ENCODE measurements at places on chromosomes 7 and 10. TPM values are rescaled to one million over a fixed set of nuclear protein-coding genes. Genes with fewer than 3 reads are reported as not detected.
A peak's percentile ranks its signal among the peaks of the same experiment; 100 is the strongest.

DNA sequence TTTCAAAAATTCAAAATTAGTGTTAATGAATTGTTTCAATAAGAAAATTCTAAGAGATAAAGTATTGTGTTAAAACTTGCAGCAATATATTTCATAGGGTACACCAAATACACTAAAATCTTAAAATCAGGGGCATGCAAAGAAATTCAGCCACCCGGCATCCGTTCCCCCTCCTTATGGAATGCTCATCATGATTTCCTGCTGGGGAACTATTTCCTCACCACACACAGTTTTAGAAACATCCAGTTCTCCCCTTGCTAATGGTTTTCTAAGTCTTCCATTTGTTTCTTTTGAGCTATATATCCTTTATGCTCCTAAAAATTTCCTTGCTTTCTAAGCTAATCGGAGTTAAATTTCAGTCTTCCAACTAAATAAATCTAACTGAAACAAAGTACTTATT is 60.7 kb downstream of the CHCHD3 start:
- DNase-seq: no peak

DNA sequence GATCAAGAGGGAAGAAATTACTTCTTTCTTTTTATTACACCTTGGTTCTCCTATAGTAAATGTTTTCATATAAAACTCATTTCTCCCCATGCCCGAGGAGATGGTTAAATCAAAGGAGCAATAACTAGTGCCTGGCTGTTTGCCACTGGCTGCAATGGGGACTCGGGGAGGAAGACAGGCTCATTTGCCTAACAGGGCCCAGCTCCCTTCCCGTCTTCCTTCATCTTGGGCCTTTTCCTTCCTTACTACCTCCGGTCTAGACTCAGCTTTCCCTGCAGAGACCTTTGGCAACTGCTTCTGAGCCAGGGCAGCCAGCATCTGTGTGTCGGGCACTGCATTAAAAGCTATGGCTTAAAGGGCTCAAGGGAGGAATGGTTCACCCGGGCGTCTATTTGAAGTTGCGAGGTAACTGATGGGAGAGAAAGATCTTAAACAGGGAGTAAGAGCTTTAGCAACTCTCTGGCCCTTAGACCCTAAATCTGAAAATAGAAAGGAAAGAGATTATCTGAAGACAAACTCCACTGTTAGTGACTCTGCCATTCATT is 63.5 kb downstream of the CALD1 start:
- DNase-seq: no peak

DNA sequence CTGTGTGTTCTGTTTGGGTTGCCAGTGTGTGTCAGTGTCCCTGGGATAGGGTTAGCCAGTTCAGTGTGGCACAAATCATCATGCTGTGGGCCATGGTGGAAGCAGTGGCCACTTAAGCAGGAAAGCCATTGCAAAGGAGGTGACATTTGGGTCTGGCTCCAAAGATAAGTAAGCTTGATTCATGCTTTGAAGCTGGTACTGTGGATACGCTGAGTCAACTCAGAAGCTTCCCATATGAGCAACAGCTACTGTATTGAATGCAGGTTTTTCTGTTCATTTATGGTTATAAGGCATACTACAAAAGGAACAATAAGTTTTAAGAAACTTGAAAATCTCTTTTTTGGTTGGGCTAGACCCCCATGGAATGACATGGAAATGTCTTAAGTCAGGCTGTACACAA is 143.1 kb downstream of the BMPER start:
- DNase-seq: no peak

- no peak for DNase-seq
Observed at GRCh38 chr10:20891338-20891714, 5.8 kb downstream of the NEBL start.

GRCh38 chr7:99111591-99111990 is 32.3 kb downstream of the SMURF1 start:
- no peak for DNase-seq

- no peak for DNase-seq
Observed at GRCh38 chr10:52316001-52316400, 1.9 kb downstream of the DKK1 start.

DNA sequence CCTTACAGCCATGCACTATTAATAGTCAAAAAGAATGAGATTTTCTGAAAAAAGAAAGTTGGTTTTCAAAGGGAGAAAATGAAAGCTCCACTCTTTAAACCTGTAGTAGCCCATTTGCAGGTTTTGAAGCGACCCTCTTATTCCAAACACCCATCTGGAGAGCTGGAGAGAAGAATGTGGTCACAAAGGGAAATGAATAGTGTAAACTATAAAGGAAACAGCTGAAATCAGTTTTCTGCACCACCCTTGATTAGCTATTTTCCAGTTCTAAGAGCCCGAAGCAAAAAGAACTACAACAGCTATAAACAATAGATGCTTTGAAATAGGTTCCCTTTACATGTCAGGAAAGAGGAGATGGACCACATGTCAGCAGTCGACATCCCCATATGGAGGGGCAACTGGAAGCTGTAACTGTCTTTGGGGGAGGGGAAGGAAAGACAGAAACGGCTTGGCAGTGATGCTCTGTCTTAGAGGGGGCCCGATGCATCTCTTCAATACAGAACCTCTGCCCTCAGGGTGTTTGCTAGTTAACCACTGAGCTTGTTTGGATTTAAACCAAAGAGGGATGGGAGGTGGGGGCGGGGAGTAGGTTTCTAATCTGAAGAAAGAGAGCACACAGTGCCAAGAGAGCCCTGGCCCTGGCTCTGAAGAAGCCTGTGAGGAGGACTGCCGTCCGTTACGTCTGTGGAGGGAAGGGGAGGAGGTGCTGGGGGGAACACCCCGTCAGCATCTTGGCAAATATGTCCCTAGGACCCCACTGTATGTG is 55.3 kb downstream of the CPVL start:
- DNase-seq: no peak

DNA sequence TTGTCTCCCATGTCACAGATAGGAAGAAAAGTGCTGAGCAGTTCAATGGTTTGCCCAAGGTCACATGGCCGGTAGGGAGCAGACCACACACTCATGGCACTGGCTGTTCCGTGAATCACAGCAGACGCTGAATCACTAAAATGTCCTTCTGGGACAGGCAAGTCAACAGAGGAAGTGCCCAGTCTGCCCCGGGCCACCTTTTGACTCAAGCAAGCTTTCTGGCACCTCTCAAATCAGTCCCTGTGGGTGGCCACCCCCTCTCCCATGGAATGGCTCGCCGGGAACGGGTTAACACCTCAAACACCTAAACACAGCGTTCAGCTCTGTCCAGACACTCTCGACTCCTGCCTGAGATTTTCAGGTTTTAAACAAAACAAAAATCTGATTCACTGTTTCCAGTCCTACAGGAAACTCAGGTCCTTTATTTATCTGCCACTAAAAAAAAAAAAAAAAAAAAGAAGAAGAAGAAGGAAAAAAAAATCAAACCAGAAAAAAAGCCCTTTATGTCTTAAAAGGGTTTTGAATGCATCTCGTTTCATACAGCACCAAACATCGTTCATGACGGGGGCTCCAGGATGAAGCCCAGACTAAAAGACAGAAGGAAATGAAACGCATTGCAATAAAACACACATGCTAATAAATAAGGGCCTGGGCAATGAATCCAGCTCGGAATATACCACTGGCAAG is 15.5 kb downstream of the CARD11 start:
- peak; percentile 17 for DNase-seq

DNA sequence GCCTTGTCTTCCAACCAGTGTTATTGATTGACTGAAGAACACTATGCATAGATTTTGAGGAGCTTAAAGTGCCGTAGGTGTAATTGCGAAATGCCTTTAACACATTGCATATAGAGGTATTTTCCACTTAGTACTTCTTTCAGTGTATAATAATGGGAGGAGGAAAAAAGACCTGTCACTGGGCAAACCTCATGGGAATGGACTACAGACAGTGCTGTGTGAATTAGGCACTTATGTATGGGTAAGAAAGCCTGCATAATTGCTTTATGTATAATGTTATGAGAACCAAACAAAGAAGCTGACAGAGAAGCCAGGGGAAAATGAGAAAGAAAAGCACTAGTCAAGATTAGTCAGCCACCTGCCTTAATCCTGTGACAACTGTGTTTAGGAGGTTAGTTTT is 12.4 kb upstream of the SCRN1 start:
- DNase-seq: no peak

DNA sequence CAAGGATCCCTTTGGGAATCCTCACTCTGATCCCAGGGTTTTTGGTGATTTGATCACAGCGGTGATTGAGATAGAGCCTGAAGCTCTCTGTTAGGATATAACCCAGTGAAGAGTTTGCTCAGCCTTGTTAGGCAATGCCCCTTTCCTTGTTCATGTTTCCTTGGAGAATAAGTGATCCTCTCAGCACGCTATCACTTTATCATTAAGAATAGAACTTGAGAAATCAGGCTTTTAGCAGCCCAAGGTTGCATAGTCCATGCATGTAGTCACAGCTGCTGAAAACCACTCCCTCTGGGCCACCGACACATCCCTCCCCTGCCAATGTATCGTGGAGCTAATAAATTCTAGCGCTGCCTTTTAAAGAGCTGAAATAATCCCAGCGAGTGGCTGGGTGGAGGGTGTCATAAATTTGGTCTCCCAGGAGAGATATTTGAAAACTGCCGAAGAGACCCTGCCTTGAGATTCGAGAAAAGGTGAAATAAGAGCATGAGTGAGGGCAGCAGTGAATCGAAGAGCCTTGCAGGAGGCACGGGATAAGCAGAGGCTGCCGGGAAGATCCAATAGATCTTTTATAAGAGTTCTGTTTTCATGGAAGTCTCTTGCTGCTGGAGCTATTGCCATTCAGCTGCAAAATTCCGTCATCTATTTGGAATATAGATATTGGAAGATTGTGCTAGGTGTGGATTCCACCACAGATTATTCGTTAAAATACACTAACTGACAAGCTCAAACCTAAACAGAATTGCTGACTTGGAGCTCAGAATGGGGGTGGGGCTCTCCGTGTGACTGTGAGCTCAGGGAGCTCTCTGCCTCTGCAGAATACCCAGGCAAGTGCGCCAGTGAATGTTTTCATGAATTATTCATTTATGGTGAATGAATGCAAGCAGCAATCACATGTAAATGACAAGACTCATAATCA is 249.8 kb downstream of the TRIL start:
- no peak for DNase-seq

DNA sequence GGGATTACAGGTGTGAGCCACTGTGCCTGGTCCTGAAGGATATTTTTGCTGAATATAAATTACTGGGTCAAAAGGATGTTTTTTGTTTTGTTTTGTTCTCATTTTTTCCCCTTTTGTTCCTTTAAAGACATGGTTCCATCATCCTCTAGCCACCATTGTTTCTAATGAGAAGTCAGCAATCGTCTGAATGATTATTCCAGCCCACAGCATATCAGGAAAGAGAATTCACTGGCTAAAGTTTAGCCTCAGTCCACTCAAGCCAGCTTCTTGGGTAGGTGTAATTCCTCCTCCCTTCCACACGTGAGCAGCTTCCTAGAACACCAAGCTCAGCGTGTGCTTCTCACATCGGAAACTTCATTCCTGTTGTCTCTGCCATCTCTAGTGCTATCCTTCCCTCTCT is 112.8 kb upstream of the INSIG1 start:
- no peak for DNase-seq

GRCh38 chr7:134836447-134836846 is 57.0 kb downstream of the CALD1 start:
- DNase-seq: no peak

- DNase-seq: no peak
Observed at GRCh38 chr10:30828164-30828563, 198.6 kb upstream of the LYZL2 start.

GRCh38 chr10:18500576-18500975 is 150.8 kb downstream of the NSUN6 start:
- no peak for DNase-seq

DNA sequence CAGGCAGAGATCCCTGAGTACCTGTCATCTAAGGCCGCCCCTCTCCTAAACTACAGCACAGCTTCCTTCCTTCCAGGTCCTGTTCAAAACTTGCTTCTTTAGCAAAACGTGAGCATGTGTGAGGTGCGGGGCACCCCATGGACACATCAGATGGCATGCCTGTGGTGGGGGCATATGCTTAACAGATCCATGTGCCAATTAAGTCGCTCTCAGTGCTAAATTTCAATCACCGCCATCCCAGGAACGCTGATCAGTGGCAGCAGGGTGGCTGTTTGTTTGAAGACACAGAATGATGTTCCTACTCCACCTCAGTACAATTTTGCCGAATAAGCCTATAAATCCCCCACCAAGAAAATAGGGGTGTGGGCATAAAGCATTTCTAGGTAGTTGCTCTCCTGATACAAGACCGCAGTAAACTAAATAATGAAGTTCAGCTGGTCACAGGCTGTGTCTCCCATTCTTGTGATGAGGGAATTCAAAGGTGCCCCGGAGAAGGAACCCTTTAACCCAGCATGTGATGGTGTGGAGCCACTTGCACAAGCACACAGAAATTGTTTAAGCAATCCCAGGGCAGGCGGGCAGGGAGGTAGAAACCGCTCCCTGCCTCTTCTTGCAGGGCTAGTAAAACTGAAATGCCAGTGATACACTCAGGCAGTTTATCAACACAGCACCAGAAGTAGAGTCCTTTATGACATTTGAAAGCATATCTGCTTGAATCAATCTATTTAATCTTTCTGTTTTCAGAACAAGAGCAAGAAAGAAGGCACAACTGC is 205.7 kb downstream of the SORCS1 start:
- DNase-seq: no peak

DNA sequence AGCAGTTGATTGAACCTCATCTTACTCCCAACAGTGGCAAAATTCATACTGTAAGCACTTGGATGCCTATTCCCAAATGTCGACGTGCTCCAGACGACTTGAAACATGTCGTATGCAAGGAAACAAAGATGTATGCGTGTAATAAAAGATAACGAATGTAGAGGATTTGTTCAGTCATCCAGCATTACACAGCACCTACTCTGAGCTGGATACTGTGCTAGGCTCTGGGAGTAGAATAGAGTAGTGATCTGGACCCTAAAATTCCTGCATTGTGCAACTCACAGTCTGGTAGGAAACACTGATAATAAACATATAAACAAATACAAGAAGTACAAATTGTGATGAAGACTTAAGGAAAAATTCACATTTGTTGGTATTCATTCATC is 5.6 kb upstream of the TBX20 start:
- no peak for DNase-seq

DNA sequence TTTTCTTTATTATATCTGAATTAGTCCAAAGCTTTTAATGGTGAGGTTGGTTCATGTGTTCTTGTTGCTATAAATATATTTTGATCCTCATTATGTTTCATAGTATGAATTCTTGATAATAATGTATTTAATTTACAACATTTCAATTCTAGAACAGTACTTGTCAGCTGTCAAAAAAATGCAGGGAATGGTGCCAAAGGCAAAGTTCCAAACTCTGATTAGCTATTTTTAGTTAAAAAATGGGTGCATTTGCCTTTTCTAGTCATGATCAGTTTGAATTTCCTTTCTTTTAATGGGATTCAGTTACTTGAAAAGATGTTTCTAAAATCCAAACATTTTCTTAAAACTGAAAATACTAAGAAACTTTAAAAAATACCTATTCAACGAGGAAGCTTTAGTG is 49.6 kb downstream of the ANKIB1 start:
- DNase-seq: no peak

GRCh38 chr10:98062424-98062823 is 32.0 kb upstream of the CRTAC1 start:
- DNase-seq: no peak

OPALIN gene
- not detected for total RNA-seq

SPDYE11 gene
- total RNA-seq: 0.54 TPM

UTF1 gene
- not detected for total RNA-seq

CYP2C9 gene
- total RNA-seq: not detected

PTN gene
- not detected for total RNA-seq

CCL24 gene
- not detected for total RNA-seq

EBLN1 gene
- not detected for total RNA-seq

FASTK gene
- total RNA-seq: 63.4 TPM

PRPS1L1 gene
- not detected for total RNA-seq

PTPN20 gene
- 21.1 TPM for total RNA-seq

TAS2R4 gene
- total RNA-seq: 1.3 TPM

SPDYE1 gene
- total RNA-seq: not detected
